ENCODE measurements at places on chromosomes 4 and X.

GRCh38 chrX:40156470-40157227 lies 58.9 kb upstream of the BCOR start:
- no peak for DNase-seq

- no peak for DNase-seq
These were observed 109.0 kb upstream of the DDIT4L start for GRCh38 chr4:100299046-100299840.

DNA sequence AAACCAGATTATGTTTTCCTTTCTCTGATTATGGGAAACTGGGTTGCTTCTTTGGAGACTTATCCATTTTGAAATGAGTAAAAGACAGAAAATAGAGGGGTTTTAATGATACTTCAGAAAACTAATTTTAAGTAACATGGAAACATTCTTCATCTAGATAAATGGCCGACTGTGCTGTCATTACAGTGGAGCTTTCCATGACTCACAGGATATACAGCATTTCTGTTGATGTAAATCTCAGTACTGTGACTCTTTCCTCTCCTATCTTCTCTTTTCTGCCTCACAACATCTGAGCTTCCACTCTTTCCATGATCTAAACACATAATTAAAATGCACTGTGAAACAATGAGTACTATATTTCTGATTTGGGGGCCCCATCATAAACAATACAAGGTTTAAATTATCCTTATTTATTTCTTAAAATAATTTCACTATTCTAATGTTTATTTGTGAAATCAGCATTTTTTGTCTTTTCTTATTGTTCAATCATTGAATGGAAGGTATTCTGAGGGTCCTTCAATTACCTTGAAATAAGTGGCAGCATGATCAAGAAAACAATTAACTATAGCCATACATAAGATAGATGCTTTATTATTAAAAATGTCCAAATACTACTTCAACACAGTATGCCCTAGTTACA lies 19.3 kb downstream of the SEC24D start:
- DNase-seq: no peak

DNA sequence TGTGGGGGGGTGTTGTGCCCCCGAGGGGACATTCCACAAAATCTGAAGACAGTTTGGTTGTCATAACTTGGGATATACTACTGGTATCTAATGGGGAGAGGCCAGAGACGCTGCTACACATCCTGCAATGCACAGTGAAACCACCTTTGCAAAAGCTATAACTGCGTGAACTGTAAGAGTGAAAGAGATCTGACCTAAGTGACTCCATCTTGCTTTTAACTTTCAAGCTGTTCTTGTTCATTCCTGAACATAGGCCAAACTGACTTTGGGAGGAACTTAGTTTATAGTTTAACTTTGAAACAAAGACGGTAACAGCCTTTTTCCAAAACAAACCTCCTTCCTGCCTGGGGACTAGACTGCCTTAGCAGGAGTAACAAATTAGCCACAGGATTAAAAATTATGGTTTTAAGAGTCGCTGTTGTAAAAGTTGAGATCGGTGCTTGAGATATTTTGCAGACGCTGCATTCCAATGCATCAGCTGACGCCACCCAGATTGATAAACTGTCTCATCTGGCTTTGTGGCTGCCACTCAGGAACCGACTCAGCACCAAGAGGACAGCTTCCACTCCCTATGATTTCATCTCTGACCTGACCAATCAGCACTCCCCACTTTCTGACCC lies 70.9 kb downstream of the ATXN3L start:
- no peak for DNase-seq

DNA sequence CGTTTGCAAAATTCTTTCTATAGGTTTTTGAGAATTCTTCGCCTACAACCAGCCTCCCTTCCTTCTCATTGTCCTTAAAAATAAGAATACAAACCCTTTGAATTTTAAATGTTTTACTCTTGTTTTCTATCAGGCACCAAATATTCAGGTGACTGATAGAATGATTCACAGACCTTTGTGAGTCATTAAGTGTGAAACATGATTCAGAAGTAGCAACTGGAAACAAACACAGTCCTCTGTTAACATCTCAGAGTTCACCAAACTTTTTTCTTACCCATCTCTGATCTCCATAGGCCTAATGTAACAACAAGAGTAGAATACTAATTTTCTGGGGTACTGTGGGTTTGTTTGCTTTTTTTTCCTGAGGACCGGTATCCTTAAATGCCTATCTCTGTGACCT lies 63.4 kb upstream of the MAB21L2 start:
- no peak for DNase-seq

Data from head of caudate nucleus (tissue), 42 donors.